Subcutaneous adipose tissue (tissue), 4 donors: ENCODE measurements at places on chromosomes 1 and 21. TPM values are rescaled to one million over a fixed set of nuclear protein-coding genes. Genes with fewer than 3 reads are reported as not detected.

The TAS1R1 gene
- total RNA-seq: not detected

The HRNR gene
- not detected for total RNA-seq

The DNAJC6 gene
- total RNA-seq: 0.88 TPM

The ADAMTS5 gene
- 52.6 TPM for total RNA-seq

The GPR89B gene
- 21.9 TPM for total RNA-seq

The HSD11B1 gene
- total RNA-seq: 22.7 TPM

The GREM2 gene
- 0.22 TPM for total RNA-seq

The DCDC2B gene
- not detected for total RNA-seq

The LEFTY1 gene
- total RNA-seq: not detected

The TRIM17 gene
- not detected for total RNA-seq

The MX2 gene
- total RNA-seq: 16.4 TPM

The CFHR3 gene
- total RNA-seq: not detected

The MAGI3 gene
- 13.0 TPM for total RNA-seq

The L1TD1 gene
- total RNA-seq: 0.34 TPM

The CATSPERE gene
- total RNA-seq: 0.82 TPM

The CD101 gene
- 0.51 TPM for total RNA-seq

The C21orf91 gene
- total RNA-seq: 7.0 TPM

The S100A3 gene
- 8.3 TPM for total RNA-seq

The PTTG1IP gene
- total RNA-seq: 165 TPM

The HPCAL4 gene
- total RNA-seq: not detected
